CD8-positive, alpha-beta memory T cell (primary cell): ENCODE measurements at places on chromosomes 6 and 20. TPM values are rescaled to one million over a fixed set of nuclear protein-coding genes. Genes with fewer than 3 reads are reported as not detected.

DNA sequence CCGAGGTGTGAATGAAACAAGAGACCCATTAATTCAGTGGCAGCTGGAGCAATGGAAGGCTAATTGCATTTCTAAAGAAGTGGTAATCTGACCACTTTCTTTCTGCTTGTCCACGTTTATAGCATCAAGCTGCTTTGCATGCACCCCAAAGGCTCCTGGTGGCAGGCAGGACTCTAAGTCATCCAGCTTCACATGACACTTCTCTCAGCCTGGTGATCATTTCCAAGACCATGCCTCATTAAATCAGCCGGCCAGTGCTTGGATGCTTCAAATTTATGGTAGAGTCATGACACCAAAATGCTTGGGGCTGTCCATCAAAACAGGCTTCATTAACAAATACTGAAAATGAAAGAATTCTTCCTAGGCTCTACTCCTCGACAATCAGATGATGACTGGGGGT is 614.9 kb downstream of the DOK5 start:
- DNase-seq: no peak

DNA sequence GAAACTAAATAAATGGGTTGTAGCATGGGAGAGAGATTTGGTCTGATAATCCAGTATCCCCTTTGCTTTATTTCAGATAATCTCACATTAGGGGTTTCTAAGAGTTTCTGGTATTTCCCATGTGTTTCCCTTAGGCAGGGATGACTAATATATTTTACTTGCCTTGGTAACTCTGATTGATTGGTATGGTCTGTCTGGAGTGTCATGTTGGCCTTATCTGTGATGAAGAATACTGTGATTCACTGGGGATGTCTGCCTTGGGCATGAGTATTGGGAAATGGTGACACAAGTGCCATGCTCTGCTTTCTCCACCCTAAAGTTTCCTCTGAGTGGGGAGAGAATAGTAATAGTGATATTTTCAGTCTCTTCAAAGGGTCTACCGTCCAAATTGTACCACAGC is 10.1 kb downstream of the SLC22A2 start:
- DNase-seq: no peak

DNA sequence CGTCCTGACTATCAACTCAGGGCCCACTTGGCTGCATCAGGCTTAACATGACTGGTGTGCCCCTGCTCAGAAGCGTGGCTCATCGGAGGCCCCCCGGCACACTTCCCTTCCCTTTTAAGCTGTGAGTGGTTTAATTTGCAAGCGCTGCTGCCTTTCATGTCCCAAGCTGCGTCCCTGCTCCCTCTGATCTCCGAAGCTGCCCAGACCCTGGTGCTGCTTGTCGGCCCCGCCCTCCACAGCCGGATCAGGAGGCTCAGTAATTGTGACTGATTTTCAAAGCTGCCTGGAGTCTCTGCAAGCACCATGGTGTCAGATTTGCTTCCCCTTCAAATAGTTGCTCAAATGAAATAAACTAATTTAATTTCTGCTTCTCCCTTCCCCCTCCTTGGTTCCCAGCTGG is 71.1 kb downstream of the CDH22 start:
- DNase-seq: no peak

GRCh38 chr6:113169484-113169883 is 687.7 kb upstream of the MARCKS start:
- no peak for DNase-seq

DNA sequence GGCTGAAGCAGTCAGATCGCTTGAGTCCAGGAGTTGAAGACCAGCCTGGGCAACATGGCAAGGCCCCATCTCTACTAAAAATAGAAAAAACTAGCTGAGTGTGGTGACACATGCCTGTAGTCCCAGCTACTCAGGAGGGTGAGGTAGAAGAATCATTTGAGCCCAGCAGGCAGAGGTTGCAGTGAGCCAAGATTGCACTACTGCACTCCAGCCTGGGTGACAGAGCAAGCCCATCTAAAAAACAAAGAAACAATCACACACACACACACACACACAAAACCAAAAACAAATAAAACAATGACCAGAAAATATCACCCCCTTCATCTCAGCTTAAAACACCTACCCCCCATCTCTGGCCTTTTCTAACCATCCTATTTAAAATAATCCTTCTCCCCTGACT is 68.0 kb downstream of the BTBD9 start:
- no peak for DNase-seq

DNA sequence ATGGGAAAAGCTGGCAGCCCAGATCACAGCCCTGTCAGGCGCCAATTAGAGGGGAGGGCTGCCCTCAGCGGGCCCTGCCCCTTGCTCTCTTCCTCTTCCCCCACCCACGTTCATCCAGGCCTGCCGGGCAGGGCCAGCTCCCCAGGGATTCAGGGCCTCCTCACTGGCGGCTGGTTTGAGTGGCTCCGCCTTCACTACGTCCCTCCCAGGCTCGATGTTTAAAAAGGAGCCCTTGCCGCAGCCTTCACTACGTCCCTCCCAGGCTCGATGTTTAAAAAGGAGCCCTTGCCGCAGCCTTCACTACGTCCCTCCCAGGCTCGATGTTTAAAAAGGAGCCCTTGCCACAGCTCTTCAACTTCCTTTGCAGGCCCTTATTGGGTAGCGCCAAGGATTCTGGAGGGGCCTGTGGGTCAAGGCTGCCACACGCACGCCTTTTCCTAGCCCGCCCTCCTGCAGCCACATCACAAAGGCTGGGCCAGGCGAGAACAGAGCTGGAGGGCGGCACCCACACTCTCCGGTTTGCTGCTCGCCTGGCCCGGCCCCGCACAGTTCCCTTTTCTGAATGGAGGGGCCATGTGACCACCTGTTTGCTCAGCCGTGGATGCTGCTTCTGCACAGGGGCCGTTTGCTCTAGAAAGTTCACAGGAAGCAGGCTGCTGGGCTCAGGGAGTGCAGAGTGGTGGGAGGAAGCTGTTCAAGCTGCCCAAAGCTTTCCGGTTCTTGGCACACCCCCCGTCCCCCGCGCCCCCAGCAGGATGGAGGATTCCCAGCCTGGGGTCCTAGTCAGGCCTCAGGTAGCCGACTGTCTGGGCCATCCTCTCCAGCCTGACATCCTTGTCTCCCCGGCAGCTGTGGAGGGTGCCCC is 1.6 kb downstream of the SLC17A9 start:
- peak; percentile 62 for DNase-seq

DNA sequence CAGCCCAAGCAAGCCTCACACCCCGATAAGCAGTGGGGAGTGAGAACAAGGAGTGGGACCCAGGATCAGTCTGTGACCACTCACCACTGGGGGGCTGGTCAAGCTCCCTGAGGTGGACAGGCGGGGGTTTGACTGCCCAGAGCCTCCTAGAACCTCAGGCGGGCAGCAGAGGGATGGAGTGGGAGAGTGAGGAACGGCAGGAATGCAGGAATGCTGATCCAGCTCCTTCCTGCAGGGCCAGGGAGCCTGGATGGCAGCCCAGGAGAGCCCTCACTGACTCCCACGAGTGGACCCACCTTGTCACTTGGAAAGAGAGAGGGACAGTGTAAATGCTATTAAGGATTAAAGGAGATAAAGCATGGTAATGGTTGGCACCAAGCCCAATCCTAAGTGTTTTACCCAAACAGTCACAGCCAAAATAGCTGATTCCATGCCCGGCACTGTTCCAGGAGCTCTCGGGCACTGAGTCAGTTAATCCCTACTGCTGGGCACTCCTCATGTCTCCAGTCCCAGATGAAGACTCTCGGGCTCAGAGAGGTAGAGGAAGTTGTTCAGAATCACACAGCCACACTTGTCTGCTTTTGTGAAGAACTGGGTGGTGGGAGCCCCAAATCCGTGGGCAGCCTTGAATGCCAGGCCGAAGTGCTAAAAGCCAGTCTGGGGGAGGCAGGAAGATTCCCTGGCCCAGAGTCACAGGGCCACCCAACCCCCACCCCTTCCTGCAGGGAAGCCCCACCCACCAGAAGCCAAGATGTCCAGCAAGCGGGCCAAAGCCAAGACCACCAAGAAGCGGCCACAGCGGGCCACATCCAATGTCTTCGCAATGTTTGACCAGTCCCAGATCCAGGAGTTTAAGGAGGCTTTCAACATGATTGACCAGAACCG is 3.1 kb downstream of the MYL9 start:
- DNase-seq: no peak

DNA sequence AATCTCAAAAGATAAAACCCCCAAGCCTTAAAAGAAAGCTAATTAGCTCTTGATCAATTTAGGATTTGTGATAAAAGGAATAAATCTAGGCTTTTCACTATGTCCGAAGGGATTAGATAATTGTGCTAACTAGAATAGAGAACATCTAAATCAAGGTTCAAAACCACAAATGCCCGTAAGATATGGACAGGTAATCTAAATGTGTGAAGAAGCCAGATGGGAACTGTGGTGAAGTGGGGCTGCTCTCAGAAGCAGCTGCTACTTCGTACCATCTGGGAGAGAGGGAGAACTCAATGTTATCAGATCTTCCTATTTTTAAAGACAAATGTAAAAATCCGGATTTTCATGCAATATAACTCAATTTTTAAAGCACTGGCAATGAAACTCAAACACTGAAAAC is 44.2 kb downstream of the NCOA6 start:
- DNase-seq: no peak

DNA sequence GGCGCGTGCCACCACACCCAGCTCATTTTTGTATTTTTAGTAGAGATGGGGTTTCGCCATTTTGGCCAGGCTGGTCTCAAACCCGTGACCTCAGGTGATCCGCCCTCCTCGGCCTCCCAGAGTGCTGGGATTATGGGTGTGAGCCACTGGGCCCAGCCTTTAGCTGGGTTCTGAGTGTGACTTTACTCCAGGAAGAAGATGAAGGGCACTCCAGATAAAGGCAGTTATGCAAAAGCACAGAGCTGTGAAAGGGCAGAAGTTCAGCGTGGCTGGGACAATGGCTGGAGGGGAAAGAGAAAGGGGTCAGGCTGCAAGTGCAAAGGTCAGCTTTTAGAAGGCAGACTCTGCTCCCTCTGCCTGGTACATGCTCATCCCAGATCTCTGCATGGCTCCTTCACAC is 39.7 kb downstream of the MAP3K5 start:
- DNase-seq: no peak

DNA sequence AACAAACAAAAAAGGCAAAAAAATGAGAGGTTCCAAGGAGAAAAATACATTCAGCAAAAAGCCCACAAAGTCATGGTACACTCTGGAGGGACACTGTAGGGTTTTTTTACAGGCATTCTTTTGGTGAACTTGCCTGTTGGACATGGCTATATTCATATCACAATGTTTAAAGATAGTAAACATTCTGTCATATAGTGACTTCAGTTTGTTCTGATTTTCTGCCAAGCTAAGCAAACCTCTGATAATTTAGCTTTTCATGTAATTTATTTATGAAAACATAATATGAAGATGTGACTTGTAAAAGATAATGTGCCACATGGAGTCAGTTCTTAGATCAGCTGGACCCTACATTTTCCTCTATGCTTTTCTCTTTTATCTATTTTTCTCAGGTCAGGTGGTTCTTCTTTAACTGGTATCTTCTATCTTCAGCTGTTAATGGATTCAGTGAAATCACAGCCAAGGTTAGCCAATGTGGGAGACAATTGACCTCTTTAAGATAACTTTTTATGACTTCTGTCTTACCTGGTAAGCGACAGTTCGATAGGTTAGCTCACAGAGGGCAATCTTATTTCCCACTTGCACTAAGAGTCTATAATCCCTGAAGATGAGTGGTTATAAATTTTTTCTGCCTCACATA is 87.9 kb downstream of the ADGRB3 start:
- DNase-seq: no peak

DNA sequence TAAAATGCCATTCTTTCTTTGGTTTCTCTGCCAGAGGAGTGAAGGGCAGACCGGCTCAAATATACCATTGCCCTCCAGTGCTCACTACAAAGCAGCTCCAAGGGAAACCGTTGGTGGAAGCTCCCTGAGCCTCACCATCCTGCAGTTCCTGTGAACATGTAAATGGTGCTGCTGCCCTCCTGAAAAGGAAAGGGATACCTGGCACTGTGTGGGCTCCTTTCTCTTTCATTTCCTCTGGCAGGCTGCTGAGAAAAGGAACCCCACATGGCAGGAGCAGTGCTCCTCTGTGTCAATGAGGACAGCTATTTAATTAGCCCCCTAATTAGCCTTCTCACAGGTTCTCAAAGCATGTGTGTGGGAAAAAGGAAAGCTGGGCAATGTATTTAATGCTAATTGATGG is 142.5 kb downstream of the KLHL32 start:
- DNase-seq: no peak

SNRNP48 gene
- 11.2 TPM for polyA plus RNA-seq

CD93 gene
- polyA plus RNA-seq: 0.02 TPM

CCR6 gene
- 47.3 TPM for polyA plus RNA-seq

VNN1 gene
- not detected for polyA plus RNA-seq

HCK gene
- not detected for polyA plus RNA-seq

C6orf58 gene
- polyA plus RNA-seq: not detected

HEY2 gene
- 0.20 TPM for polyA plus RNA-seq

DNAAF9 gene
- polyA plus RNA-seq: 1.4 TPM

SMLR1 gene
- polyA plus RNA-seq: not detected
